ENCODE measurements at places on chromosomes 6 and 20.

DNA sequence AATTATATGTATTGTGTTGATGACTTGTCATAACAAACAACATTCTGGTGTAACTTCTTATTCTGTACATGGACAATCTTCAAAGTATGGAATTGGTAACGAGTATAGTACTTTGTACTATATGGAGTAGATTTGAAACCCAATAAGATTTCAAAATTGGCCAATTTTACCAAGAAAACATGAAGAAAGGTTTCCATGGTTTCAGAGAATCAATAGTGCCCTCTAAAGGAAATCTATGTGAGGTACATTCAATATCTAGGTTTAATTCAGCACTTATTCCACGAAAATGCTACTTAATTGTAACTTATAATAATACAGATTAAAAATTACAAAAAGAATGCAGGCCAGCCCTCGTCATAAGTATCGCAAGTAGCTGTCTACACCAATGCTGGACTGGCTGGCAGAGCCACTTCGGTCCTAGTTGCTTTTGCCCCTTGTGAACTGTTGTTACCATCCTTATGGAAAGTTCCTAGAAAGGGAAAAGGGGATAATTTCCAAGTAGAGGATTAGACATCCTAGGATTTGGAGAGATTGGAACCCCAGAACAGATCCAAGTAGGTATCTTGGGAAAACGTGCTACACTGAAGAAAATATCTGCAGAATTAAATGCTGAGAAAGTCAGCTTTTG, 70.9 kb downstream of the LCA5 start:
- no peak for DNase-seq

DNA sequence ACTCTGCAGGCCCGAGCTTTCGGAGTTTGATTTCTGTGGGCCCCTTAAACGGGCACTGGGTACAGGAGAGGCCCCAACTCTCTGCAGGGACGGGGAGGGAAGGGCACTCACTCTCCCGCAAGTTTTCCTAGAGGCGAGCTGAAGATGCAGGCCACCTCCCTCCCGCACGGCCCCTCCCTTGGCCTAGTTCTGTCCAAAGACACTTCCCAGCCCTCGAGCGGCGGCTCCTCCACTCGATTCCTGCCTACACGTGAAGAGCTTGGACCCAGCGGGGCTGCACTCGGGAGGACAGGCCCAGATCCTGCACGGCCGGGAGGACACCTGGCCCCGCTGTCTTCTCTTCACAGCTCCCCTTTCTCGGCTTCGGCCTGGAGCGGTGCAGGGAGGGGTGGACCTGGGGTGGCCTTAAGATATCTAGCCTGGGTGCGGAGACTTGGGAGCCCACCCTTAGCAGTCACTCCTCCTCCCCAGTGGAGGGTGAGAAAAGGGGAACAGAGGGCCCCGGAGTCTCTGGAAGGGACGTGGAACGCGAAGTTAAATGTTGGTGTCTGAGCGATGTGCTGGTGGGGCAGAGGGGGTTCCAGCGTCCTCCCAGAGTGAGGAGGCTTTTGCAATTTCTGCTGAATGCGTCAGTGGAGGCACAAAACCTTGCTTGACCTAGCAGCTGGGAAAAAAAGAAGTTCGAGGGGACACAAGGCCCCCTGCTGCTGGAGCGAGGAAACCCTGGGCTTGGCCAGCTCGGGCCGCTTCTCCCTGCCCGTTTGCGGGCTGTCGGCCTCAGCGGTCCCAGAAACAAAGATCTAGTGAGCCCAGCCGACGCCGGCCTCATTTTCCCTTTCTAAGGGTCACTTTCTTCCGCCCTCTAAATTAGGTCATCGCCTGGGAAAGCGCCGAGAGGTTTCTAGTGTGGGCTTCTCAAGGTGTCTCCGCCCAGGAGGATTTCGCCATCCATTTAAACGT, 4.9 kb downstream of the OLIG3 start:
- peak; percentile 47 for DNase-seq

DNA sequence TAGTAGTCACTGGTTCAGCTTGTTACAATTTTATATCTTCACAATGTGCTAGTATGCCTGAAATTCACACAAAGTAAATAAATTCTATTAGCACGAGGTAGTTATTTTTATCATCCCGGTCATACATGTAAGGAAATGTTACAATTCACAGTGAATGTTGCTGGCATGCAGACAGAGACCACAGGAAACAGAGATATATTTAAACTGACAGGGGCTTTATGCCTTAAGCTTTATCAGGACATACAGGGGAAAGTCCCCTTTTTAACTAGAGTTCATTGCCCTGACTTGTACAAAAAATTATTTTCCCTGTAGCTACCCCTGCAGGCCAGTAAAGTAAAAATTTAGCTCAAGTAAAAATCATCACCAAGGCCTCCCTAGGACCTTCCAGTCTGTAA, 712.0 kb upstream of the NRSN1 start:
- no peak for DNase-seq

DNA sequence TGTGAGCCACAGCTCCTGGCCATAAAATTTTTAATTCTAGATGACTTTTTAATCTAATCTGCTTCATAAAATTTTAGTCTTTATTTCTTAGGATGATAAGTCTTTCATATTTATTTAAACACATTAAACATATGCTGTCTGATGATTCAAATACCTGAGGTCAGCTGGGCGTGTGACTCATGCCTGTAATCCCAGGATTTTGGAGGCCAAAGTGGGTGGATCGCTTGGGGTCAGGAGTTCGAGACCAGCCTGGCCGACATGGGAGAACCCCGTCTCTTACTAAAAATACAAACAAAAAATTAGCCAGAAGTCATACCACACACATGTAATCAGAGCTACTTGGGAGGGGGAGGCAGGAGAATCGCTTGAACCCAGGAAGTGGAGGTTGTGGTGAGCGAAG, 53.1 kb downstream of the RBM24 start:
- no peak for DNase-seq

GRCh38 chr6:48825501-48826151, 637.4 kb downstream of the MMUT start:
- no peak for DNase-seq

DNA sequence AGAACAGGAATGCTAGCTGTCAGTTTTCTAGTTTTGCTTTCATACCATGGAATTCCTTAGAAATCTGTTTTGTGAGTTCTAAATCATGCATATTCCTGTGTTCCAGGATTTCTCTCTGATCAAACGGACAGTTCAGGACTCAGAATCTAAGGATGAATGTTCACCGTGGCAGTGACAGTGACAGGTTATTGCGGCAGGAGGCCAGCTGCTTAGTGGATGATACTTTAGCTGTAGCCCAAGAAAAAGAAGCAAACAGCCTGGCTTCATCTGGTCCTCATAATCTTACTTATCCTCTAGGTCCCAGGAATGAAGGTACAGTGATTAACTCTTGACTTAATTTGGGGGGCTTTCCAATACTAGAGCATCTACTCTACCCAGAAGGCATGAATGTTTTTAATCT, 27.1 kb downstream of the KCTD20 start:
- no peak for DNase-seq

DNA sequence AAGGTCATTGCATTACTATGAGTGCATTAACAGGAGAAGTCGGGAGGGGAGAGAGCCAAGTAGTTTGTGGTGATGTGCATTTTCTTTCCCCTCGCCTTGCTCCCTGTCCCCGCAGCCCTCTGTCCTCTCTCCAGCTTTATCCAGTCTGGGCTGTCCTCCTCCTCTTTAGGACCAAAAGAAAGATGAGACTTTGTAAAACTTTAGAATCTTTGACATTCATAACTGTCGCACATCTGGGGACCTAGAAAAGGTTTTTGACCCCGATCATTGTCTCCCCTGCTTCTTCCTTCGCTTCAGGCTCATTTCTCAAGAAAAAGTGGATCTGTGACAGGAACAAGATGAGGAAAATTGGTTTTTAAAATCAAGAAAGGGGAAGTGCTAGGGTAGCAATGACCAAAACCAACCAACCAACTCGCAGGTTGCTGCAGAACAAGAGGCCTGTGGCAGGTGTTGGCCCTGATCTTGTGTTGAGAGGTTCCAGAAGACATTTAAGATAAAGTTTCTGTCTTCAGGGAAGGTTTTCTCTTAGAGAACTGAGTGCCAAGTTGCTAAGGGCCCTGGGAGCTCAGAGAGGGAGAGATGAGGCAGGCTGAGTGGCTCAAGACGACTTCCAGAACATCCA, 17.6 kb downstream of the SYTL3 start:
- no peak for DNase-seq

DNA sequence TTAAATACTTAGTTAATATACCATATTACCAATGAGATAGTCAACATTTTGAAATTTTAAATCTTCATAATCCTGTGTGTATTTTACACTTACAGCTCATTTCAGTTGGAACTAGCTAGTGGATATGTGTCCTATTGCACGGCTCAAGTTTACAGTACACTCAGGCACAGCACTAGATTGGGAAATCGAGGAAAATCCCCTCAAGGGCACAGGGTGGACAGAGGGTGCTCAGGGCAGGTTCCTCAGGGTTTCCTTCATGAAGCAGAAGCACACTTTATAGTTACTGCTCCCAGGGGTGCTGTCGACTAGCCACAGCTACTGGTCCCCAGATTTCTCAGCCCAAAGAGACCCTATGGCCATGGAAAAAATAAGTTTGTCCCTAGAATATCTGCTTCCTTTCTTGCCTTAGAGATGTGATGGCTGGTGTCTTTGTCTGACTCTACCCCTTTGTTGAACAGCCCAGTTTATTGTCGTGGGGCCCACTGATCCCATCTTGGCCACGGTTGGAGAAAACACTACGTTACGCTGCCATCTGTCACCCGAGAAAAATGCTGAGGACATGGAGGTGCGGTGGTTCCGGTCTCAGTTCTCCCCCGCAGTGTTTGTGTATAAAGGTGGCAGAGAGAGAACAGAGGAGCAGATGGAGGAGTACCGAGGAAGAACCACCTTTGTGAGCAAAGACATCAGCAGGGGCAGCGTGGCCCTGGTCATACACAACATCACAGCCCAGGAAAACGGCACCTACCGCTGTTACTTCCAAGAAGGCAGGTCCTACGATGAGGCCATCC, 1.5 kb downstream of the BTN2A1 start:
- no peak for DNase-seq

All from endothelial cell (in vitro differentiated cells).